ENCODE measurements at places on chromosomes 7 and 10. TPM values are rescaled to one million over a fixed set of nuclear protein-coding genes. Genes with fewer than 3 reads are reported as not detected.

DNA sequence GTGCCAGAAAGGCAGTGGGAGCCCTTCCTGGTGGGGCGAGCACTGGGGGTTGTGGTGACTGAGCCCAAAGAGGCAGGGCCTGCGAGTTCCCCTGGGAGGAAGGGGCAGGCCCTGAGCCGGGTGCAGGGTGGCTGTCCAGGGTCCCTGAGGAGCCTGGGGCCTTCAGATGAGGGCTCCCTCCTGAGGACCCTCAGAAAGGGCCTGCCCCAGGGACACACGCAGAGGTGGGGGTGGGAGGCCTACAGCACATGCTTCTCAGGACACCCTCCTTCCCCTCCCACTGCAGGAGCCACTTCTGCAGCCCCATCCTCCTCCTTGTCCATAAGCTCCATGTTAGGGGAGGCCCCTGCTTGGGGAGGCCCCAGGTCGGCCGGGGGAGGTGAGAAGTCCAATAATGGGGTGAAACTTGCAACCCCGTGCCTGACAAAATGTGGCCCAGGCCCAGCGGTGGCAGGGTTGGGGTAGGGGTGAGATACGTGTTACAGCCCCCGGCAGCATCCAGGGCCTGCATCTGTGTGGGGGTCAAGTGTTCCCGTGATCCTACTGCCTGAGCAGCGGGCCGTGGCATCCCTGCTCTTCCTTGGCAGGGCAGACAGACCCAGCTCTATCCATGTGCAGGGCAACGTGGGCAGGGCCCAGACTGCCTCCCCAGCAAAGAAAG lies 31.8 kb upstream of the RET start:
- peak; percentile 48 for DNase-seq

The FXYD4 gene
- not detected for total RNA-seq

DNA sequence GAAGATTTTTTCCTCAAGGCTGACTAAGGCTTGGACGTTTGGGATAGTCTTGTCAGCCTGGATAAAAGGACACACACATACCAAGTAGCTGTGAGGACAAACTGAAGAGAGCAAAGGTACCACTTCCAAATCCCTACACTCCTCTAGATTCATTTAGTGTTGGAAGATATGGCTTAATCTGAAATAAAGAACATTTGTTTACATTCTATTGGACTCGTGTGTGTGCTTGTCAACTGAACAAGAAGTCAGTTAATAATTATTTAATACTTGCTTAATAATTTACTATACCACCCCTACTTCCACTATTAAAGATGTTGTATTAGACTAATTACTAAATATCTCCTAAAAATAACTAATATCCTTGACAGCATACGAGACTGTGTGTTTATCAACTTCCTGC lies 23.3 kb upstream of the DYNC1I1 start:
- no peak for DNase-seq

DNA sequence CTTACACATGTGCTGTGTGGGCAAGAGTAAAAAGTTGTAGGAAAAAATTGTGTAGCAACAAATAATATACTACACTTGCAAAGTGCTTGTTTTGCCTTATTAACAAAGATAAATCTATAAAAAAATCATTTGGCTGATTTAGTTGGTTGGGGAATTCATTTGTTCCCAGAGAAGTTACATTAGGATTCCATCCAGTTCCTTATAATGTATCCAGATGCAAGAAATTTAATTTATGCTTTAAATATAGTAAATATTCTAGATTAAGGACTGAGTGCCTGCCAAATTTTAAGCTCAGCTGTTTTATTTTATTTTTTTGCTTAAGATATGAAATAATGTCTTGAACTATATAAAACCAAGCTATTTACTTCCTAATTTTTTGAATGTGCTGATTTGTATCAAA lies 1169.9 kb downstream of the NXPH1 start:
- no peak for DNase-seq
